NCI-H526 (cell line): ENCODE measurements at places on chromosomes 11 and 22.

DNA sequence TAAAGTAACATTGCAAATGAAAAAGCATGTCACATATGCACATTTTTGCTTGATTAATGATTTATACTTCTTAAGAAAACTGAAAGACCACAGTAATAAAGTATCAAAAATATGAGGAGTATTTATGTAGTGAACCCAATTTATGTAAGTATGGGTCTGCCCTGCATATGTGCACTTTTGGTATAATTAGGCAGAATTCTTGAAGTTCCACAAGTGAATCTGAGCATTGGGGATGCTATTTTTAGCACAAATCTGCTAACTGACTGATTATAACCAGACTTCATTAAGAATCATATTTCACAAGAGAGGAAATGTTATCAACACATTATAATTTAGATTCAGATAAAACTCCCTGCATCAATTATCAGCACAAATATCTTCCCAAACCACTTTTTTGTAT, 407.1 kb upstream of the LRRC4C start:
- no peak for DNase-seq

DNA sequence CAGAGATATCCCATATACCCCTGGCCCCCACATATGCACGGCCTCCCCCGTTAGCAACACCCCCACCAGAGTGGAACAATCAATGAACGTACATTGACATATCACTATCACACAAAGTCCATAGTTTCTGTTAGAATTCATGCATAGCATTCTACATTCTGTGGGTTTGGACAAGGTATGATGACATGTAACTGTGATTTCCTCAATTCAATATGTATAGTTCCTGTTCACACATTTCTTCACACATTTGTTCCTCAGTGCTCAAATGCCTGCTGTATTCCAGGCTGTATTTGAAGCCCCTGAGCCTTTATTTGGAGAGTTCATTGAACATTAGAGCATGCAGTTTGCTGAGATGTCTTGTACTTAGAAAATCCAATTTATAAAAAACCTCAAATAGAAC, 69.9 kb downstream of the PTPRJ start:
- DNase-seq = no peak

- no peak for DNase-seq
These were observed 47.3 kb downstream of the PLAAT5 start for GRCh38 chr11:63443714-63444113.

DNA sequence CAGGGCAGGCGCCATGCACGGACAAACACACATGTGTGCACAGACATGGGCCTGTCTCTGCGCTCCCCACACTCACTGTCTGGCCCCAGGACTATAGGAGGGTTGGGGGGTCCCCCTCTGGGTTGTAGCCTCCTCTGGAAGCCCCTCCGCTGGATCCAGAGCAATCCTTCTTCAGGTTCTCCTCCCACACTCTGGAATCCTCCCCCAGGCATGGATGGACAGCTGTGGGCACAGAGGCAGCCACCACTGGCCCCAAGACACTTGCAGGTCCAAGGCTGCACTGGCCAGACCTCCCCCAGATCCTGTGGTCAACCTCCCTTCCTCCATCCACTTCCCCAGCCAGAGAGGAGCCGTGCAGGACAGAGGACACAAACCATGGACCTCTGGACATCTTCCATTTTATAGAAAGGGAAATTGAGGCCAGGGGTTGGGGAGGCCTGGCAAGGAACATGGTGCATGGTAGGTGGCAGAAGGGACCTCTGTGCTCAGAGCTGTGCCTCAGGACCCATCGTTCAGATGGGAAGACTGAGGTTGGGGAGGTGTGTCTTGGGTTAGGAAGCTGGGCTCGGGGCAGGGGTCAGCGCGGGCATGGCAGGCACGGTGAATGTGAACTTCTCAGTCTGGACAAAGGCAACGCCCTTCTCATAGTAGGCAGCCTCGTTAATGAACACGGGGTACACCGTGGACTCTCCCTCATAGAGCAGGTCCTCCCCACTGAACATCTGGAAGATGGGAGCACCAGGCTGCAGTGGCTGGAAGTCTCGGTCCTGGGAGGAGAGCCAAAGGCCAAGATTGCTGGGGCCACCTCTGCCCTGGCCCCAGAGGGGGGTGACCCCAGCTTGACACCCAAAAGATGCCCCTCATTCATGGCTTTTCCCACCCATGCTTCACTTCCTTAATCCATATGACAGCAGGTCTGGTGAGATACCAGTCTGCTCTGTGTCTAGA, 2.9 kb upstream of the TBX10 start:
- DNase-seq = no peak

DNA sequence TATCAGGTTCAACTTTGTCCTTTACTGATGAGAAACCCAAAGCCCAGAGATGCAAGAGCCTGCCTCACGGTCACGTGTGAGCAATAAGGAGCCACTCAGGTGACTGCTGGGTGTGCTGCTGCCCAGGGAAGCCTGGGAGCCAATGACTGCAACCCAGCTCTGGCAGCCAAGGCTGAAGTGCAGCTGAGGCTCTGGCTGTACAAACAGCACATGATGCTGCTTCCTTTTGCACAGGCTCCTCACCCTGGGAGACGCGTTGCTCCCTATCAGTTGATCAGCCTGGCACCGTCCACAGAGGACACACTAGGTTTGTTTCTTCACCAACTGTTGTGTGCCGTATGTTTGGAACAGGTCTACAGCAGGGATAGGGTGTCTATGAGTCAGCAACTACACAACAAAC, 168.7 kb downstream of the EFCAB6 start:
- no peak for DNase-seq

GRCh38 chr11:64675450-64676260, 47.3 kb downstream of the NRXN2 start:
- DNase-seq = peak; percentile 48

GRCh38 chr22:22748297-22748743, 103.9 kb downstream of the GGTLC2 start:
- DNase-seq = peak; percentile 38
